HCEC 1CT (cell line): ENCODE measurements at places on chromosomes 12 and 14.

DNA sequence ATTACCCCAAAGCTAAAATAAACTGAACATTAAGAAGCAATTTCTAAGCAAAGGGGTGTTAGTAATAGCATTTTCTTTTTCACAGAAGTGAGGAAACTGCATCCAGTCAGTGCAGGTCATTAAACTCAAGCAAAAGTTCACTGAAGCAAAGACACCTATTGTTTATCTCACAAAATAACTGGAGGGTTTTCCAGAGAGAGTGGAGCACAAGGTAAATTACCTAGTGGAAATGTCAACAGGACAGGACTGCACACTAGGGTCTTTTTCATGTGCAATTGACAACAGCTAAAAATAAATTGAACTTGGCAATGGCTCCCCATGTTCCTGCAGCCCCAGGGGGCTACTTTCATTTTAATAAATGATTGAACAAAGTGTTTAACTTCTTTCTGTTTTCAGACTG, 742.0 kb downstream of the GALC start:
- no peak for DNase-seq

GRCh38 chr14:102945346-102946130, 23.1 kb downstream of the AMN start:
- no peak for DNase-seq

GRCh38 chr12:113559466-113559865, 87.8 kb upstream of the LHX5 start:
- no peak for DNase-seq

- DNase-seq: peak; percentile 48
Observed at GRCh38 chr14:38505221-38505972, 249.5 kb upstream of the CLEC14A start.

DNA sequence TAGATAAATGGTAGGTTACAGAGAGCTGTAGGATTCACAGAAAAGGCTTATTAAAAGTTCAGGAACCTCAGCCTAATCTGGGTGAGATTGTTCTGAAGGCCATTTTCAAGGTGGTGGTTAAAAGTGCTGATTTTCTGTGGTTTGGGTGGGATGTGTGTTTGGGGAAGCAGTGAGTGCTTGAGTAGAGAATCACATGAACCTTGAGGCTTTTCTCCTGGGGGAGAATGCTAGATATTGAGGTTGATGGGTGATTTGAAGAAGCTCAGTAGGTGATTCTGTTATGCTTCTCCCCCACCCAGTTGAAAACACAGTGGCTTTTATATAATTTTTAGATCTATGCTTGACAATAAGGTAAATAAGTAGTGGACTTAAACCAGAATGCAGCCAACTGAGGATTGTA, 420.9 kb downstream of the PCNX1 start:
- DNase-seq: no peak

GRCh38 chr12:82688035-82688501, 1.4 kb downstream of the TMTC2 start:
- DNase-seq: peak; percentile 27

DNA sequence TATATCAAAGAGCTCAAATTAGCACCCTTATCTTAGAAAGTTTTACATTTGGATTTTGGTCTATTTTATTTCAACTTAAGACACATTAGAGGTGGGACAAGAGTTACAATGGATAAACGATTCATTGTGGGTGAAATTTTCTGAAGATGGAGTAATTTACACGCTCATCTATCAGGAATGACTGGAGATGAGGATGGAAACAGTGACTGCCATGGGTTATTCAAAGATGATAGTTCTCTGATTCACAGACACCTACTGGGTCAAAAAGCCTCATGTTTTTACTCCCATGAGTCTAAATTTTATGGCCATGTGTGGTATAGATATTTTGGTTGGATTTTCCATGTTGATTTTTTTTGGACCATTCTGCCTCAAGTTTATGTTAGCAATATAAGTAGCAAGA, 22.1 kb downstream of the SAMD4A start:
- peak; percentile 83 for DNase-seq

GRCh38 chr14:52695481-52696091, at the start of gene ERO1A:
ERO1A (minus strand) TSS chr14:52695558; CDS start chr14:52695481, 77 bp downstream.
- peak; percentile 87 for DNase-seq

- no peak for DNase-seq
Observed at GRCh38 chr14:30849354-30849753, 25.0 kb upstream of the COCH start.

DNA sequence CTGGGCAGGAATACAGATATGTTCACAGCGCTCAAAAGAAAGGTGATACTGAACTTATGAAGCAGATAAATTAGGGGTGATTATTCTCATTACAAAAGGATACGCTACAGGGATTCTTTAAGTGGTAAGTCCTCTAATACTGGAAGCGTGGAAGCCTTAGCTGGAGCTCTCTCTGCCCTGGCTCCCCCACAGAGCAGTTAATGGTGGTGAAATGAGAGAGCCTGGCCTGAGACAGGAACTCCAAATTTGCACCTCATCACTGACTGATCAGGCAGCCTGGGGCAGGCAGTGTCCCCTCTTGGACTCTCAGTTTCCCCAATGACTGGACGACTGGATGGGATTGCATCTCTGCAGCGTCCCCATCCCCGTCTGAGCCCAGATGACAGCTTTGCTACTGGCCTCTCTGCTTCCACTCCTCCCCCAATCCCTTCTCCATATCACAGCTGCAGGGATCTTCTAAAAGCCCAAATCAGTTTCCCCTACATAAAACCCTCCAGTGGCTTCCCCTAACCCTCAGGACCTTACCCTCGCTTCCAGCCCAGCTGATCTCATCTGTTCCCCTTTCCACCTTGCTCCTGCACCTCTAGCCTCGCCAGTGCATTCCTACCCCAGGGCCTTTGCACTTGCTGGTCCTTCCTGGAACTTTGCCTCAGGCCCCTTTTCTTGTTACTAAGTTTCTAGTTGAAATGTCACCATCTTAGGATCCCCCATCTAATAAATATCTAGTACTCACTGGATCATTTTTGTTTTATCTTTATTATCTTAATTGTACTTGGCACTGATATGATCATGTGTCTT, 171.7 kb upstream of the LHX5 start:
- no peak for DNase-seq

DNA sequence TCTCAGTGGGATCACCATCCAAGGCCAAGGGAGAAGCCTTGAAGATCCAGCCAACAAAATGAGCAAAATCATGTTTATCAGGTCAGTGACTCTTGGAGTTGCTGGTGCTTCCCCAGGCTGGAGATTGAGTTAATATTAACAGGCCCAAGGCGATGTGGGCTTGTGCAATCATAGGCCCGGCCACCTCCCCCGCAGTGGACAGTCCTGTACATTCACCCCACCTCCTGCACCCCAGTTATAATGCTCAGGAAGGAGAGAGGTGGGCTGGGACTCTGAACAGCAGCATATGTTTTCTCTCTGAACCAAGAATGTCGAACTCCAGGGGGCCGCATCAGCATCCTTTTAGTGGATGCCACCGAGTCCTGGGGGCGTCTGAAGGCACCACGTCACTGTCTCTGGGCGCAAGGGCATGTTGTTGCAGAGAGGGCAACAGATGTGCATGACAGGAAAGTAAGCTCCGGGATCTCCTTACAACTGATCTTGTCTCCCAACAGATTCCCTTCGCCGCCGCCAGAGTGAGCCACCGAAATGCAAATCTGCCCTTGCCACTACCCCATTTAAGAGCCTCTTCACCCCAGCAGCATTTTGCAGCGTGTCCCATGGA, 32.2 kb upstream of the SERPINA6 start:
- DNase-seq: no peak

DNA sequence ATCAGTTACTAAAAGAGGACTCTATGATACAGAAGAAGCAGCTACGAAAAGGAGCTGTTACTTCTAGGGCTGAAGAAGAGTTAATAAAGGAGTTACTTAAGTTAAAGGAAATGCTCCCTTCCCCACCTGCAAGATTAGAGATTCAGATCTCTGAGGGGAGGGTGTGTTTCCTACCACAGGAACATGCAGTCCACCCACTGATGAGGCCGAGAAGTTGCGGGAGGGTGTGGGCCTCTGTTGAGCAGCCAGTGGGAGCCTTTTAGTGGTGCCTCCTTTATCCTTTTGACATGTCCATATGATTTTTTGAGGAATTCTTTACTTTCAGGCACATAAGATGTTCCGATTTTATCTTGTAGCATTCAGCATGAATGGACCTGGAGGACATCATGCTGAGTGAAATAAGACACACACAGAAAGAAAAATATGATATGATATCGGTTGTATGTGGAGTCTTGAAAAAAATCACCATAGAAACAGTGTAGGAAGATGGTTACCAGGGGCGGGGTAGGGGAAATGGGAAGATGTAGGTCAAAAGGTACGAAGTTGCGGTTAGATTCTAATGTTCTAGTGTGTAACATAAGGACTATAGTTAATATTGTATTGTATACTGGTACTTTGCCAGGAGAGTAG, 4.4 kb upstream of the M6PR start:
- no peak for DNase-seq

DNA sequence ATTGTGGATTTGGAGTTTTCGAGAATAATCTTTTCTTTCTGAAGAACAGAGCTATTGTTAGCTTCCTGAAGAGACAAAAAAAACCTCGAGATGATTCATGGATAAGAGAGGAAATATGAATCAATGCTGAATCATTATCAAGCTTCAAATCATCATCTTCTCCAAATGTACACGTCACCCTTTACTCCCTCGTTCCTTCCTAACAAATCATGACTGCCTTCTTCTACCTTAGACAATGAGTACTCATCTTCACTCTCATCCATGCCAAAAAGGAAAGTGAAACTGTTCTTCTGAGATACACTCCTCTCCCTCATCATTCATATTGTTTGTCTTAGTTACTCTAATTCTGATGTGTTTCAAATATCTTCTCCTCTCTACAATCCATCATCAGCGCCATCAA, 1115.8 kb upstream of the ATXN7L3B start:
- no peak for DNase-seq

DNA sequence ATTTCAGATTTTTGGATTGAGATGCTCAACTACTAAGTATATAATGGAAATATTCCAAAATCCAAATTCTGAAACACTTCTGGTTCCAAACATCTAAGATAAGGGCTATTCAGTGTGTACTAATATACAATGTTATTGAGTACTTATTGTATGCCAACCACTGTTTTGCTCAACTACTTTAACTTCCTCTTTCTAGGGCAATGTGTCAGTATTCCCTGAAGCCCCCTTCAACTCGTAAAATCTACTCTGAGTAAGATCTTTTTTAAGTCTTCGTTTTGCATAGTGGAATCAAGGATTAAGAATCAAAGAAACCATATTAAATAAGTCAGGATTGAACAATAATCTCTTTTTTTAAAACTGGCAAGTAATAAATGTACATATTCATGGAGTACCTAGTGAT, 45.5 kb downstream of the SPATA7 start:
- no peak for DNase-seq

DNA sequence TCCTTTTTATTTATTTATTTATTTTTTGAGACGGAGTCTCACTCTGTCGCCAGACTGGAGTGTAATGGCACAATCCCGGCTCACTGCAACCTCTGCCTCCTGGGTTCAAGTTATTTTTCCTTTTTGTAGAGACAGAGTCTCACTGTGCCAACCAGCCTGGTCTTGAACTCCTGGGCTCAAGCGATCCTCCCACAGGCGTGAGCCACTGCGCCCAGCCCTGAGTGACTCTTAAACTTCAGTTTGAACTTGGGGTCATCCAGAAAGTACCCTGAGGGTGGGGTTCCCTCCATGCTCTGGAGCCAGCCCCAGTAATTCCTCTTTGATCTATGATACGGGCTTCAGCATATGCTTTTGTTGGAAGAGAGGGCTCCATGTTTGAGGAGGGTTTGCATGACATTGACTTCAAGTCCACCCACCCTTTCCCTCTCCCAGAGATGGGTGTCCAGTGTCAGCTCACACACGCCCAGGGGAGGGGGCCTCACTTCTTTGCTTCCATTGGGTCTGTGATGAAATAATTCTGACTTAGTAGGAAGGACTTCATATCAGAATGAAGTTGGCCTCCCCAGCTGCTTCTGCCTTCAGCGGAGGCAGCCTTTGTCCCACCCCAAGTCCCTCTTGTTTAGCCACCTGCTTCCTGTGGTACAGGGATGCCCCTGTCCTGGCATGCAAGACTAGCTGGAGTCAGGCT, 11.9 kb downstream of the SDS start:
- no peak for DNase-seq

- DNase-seq: no peak
Observed at GRCh38 chr14:24246765-24247212, 4.4 kb upstream of the TINF2 start.

DNA sequence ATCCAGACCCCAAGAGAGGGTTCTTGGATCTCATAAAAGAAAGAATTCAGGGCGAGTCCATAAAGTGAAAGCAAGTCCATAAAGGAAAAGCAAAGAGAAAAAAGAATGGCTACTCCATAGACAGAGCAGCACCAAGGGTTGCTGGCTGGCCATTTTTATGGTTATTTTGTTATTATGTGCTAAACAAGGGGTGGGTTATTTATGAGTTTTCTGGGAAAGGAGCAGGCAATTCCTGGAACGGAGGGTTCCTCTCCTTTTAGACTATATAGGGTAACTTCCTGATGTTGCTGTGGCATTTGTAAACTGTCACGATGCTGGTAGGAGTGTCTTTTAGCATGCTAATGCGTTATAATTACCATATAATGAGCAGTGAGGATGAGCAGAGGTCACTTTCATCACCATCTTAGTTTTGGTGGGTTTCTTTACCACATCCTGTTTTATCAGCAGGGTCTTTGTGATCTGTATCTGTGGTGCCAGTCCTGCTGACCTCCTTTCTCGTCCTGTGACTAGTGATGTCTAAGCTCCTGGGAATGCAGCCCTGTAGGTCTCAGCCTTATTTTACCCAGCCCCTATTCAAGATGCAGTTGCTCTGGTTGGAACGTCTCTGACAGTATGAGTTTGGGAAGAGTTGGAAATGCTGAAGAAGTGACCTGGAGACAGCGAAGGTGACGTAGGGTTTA, 100.5 kb downstream of the ZNF664 start:
- no peak for DNase-seq

- DNase-seq: no peak
Observed at GRCh38 chr12:125882141-125882540, 816.9 kb downstream of the AACS start.

GRCh38 chr14:70622111-70622712, 19.5 kb upstream of the TTC9 start:
- peak; percentile 22 for DNase-seq

DNA sequence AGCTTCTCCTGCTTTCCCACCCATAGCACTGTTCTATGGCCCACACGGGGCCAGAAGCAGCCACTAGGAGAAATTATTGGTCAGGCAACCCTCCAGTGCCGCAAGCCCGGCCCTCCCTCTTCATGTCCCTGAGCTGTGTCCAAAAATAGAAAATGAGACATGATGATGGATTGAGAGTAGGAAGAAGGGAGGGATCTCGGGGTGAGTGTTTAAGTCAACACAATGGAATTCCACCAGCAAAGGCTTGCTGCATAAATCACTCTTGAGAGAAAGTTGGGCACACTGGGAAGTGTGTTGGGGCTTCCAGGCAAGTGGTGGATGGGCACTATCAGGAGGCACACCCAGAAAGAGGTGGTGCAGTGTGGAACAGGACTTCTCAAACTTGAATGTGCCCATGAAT, 94.2 kb downstream of the LLPH start:
- peak; percentile 97 for DNase-seq

GRCh38 chr12:8860165-8860961, 37.9 kb downstream of the A2ML1 start:
- peak; percentile 19 for DNase-seq

GRCh38 chr12:67002720-67003119, 266.4 kb upstream of the CAND1 start:
- DNase-seq: no peak
